NCI-H2081 treated with DMSO at 0.1 percent for 48 hours (cell line): ENCODE measurements at places on chromosomes 7 and 10.

DNA sequence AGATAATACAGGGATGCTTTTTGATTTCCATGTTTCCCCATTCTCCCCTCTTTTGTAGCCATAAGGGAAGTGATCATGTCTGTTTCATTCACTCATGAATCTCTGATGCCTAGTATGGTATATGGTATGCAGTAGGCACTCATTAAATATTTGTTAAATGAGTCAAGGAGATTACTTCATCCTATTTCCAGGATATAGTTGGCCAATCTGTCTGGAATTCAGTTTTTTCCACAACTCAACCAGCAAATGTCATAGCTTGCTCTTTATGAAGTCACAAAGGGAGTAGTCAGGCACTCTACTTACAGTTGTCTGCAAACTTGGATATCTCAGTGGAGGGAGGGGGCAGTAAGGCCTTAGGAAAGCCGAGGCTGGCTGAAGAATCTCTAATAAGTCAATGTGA is 853.6 kb downstream of the LRMDA start:
- no peak for DNase-seq

GRCh38 chr10:30737931-30738391 is 108.4 kb upstream of the LYZL2 start:
- no peak for DNase-seq

DNA sequence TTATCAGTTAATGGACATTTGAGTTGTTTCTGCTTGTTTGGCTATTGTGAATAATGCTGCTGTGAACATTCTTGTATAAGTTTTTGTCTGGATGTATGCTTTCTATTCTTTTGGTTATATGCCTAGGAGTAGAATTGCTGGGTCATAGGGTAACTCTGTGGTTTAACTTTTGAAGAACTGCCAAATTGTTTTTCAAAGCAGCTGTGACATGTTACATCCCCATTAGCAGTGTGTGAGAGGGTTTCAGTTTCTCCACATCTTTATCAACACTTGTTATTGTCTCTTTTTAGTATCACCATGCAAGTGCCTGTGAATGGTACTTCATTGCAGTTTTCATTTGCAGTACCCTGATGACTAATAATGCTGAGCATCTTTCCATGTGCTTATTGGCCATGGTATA is 2.1 kb upstream of the NDUFB8 start:
- no peak for DNase-seq

DNA sequence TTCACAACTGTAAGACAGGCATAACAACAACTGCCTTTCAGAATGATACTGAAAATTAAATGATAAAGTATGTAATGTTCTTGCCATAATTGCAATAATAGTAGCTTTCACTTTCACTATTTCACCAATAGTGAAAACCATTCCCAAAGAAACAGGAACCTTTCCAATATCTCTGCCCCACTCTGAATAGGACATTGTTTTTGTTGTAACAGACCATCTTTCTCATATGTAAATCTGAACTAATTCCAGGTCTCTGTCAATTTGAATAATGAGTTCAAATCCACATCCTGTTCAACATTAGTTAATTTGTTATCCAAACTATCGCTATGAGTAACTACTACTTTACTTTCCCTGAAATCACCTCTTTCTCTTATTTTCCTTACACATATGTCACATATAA is 148.0 kb downstream of the LRRN3 start:
- DNase-seq = no peak

GRCh38 chr10:106027240-106027639 is 1137.3 kb downstream of the SORCS1 start:
- no peak for DNase-seq

GRCh38 chr10:107275806-107276205 is 111.3 kb upstream of the SORCS1 start:
- no peak for DNase-seq

GRCh38 chr7:138138244-138138643 is 62.0 kb downstream of the AKR1D1 start:
- no peak for DNase-seq

DNA sequence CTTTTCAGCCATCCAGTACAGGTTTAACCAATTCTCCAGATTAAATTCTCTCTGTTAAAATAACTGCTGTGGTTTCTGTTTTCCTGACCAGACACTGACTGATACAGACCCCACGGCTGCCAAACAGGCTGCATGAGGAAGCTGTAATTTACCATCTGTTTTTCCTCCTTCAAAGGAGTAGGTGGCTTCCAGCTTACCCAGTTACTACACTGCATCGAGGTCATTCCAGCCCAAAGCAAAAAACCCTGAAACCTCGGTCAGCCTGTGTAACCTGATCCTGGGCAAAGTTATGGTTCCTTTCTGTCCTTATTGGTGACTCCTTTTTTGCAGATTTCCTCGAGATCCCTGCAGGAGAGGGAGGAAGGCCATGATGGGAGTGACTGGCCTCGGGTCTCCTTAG is 27.9 kb upstream of the LOXL4 start:
- DNase-seq = no peak

GRCh38 chr7:111232249-111233084 is 141.5 kb downstream of the LRRN3 start:
- DNase-seq = no peak

- DNase-seq = no peak
Observed at GRCh38 chr10:25615926-25616325, 318.1 kb upstream of the MYO3A start.

DNA sequence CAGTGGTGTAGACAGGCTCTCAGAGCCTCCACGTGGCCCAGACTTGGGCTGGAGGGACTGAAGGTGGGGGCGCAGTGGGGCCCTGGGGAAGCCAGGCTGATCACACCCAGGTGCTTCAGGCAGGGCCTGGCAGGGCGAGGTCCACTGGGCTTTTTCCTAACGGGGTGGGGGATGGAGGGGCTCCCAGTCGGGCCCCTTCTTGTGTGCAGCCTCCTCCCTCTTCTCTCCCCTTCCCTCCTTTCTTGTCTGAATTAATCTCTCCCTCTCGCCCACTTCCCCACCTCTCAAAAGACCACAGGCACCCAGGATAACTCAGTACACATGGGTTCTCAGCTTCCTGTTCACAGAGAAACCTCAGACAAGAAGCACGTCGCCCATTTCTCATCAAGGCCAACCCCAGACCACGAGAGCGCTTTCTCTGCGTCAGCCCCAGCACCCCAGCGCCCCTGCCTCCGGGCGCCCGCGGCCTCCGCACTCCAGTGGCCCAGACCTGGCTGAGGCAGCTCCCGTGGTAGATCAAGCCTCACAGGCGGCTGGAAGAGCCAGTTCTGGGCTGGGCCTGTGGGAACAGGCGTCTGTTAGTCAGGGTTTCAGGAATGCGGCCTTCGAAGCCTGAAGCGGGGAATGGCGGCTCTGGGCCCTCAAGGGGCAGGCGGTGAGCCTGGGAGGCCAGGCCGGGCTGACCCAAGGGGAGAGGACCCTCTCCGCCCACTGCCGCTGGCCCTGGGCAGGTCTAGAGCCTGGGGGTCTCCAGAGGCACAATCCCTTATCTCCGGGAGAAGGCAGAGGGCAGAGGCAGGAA is 50.6 kb downstream of the PWWP2B start:
- DNase-seq = no peak

DNA sequence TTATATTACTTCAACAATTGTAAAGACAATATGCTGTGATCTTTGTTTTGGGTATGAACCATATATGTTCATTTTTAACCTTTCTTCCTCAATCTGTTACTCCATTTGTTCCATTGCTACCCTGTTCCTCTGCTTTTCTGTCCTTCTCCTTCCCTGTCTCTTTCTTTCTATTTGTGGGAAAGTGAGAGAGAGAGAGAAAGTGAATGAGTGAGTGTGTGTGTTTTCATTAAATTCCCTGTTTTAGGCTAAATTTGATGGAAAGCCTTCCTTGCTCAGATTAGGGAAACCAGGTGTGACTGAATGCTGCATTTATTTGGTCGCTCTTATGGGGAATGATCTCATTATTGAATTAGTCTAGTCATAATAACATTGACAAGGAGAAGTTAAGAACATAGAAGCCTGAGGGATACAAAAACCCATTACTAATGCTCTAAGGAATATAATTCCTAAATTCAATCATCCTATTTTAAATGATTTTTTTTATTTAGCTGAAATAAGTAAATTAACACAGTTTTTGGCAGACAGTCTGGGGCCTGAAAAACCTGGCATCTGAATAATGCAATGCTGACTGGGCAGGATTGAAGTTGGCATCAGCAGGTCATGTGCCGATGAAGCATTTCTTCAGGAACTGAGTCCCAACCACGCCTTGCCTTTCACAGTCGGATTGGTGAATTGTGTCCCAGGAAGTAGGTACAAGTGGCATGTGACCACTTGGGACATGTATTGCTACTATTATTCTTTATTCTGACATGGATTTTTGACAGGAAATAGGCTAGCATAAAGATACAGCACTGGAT is 117.6 kb upstream of the LRGUK start:
- no peak for DNase-seq

DNA sequence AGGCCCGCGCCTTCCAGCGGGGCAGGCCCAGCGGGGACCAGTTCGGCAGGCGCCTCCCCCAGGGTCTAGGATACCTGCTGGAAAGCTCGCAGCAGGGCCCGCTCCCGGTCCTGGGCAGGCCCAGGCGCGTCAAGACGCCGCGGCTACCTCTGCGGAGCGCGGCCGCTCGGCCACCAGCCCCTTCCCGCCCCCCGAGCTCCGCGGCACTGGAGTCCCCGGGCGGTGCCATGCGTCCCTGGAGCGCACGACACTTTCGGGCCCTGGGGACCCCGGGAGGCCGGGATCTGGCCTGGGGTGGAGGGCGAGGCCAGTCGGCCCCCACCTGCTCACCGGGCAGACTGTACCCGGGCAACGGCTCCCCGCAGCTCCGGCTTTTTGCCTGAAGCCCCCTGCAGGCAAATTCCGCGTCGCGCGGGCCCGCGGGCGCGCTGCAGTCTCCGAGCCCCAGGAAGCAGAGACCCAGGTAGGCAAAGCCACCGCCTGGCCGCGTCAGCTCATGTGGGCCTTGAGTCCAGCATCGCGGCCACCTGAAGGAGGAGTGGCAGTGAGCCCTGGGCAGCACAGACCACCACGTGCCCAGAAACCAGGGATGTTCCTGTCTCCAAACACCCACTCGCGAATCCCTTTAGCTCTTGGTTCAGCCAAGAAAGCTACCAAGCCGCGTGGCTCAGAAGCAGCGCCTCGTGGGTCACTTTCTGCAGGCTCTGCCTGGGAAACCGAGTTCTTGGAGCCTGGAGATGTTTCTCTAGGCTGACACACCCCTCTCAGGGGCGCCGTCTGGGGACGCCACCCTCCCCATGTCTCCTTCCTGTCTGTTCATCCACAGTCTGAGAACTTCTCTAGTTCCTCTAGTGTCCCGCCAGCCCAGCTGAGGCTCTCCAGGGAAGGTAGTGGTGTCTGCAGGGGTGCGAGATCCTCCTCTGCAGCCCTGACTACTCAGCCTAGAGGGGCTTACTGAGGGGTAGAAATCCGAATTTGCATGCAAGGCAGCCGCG is 46.1 kb upstream of the APBB1IP start:
- no peak for DNase-seq

DNA sequence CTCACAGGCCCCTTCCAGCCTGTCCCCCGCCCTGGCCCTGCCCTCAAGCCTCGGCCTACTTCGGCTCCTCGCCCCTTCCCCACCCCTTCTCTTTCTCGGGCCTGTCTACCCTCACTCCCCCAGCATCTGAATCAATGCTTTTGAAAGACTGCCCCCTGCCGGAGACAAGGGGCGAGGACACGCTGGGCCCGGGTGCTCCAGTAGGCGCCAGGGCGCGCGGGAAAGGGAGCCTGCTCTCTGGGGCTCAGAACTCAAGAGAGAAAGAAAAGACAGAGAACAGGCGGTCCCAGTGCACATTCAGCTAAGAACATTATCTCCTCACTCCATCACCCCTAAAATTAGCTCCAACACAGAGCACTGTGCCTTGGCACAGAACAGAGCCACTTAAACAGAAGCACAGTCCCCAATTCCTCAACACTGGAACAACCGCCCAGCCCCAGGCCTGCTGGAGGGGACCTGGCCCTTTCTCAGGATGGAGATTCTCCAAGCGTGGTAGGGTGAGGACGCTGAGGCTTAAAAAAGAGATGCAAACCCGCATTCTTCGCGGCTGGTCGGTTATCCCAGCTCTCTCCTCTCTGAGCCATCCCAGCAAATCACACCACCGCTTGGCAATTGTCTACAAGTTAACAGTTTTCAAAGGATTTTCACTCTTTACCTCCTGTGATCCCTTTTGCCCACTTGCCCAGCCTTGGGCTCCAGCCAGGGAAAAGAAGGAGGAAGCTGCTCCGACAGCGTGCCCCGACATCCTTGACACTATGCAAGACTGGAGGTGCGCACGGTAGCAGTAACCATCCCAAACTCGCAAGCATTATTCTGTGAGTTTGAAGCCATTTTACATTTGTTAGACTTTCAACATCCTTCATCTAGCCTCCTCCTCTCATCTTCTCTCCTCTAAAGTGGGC is 2.1 kb downstream of the GIGYF1 start:
- DNase-seq = no peak

- DNase-seq = no peak
Observed at GRCh38 chr10:72098836-72099599, 10.7 kb upstream of the SPOCK2 start.

- DNase-seq = no peak
Observed at GRCh38 chr7:106332201-106332600, 47.4 kb upstream of the NAMPT start.

GRCh38 chr10:3948843-3949242 is 163.8 kb upstream of the KLF6 start:
- peak; percentile 18 for DNase-seq

DNA sequence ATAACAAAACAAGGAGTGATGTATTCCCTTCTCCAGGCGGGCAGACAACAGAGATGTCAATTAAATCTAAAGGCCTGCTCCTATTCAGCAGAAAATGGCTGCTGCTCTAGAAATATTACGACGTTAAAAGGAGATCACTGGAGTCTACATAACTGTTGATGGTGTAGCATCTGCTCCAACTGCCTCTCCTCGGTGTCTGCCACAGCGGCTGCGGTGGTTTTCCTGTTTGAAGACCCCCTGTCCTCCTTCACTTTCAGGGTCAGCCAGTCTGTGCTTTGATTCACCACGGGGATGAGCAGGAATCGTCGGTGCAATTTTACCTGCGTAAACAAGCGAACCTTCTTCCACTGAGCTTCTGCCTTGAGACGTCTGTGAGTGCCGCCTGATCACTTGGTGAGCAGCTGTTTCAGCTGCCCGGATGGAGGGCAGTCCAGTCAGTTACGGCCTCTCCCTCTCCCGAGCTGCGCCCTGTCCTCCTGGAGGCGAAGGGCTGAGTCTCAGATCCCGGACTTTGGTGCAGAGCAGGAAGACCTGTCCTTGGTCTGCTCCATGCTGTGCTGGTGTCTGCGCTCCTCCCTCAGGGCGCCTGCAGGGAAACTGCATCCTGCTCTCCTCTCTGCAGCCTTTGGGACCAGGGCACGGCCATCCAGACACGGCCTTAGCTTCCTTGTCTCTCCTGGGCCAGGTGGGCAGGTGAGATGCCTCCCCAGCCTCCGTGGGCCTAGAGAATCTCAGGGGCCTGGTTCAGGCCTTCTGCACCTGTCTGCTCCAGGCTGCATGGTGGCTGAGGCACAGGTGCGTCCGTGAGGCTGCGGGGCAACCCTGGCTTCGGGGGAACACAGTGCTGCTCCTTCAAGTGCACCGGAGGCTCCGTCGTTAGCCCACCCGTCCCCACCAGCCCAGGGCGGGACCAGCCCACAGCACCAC is 326.6 kb downstream of the ADARB2 start:
- no peak for DNase-seq
